CD4-positive, alpha-beta T cell treated with Interleukin-12 subunit alpha and Interleukin-12 subunit beta, for 1 hour (primary cell): ENCODE measurements at places on chromosomes 12 and 14.

- no peak for DNase-seq
These were observed 13.4 kb downstream of the ST8SIA1 start for GRCh38 chr12:22321018-22321605.

GRCh38 chr12:31989571-31990362 lies 30.6 kb downstream of the RESF1 start:
- DNase-seq, result no peak

DNA sequence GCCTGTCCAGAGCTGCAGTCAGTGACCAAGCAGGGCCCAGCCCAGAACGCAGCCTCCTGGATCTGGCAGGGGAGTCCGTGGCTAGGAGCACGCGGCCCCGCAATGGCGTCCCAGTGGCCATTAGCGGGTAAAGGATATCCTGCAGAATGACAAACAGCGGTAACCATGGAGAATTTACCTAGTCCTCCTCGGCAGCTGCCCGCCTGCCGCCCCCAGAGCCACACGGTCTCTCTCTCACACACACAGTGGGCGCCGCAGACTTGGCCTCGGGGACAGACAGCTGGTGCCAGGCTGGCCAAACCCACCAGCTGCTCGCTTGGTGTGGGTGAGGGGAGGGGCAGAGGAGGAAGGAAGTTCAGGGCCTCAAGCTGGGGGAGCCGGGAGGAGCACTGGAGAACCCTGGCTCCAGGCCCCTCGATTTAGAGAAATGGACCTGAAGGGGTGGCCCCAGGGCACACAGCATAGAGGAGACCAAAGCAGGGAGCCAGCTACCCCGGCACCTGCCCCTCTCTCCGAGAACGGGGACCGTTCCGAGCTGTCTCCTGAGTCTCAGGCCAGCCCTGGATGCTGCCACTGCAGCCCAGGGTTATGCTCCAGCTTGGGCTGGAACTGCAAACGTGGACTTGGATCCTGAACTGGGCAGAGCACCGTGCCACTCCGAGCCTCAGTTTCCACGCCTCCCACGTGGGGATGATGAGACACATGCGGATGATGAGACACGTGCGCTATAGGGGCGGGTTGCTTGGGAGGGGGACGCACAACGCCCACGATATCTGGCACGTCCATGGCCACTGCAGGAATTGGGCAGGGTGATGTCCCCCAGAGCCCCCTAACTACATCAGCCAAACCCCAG lies 3.4 kb downstream of the CDK2AP1 start:
- DNase-seq, result no peak

- no peak for DNase-seq
These were observed 10.9 kb upstream of the ITGB7 start for GRCh38 chr12:53217931-53218307.

DNA sequence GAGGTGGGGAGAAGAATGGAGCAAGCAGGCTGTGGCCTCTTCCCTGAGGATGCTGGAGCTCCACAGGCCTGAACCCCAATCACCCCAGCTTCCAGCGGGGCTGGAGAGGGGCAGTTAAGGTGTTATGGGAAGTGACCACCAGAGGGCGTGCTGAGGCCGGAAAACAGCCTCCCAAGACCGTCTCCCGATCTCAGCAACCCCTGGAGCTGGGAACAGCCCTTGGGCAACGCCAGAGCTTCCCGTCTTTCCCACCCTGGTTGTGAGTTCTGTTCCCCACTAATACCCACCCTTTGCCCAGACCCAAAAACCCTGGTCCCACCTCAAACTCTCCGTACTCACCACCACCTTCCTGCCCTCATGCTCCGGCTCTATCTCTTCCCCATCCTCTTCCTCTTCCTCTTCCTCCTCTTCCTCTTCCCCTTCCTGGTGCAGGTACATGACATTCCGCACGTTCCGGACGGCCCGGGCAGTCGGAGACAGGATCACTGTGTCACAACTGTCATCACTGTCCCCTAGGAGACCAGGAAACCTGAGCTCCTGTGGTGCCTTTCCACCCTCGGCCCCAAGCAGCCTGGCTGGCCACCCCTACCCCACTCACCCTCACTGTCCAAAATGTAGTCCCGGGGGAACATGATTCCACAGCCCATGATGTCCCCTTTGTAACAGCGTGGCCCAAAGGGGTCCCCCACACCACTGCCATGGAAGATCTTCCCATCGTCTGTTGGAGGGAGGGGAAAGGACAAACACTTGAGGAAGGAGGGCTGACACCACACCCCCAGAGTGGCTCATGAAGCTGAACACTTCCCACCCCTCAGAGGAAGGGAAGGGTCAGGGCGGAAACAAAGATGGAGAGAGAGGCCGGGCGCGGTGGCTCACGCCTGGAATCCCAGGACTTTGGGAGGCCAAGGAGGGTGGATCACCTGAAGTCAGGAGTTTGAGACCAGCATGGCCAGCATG lies 12.9 kb downstream of the SPRYD3 start:
- DNase-seq, result peak; percentile 69
